Smooth muscle cell of bladder (primary cell): ENCODE measurements at places on chromosomes 5 and 9. TPM values are rescaled to one million over a fixed set of nuclear protein-coding genes. Genes with fewer than 3 reads are reported as not detected.

LHX3 gene
- total RNA-seq = not detected in 2 replicates

FREM1 gene
- total RNA-seq = under 0.01 and 0.09 TPM in 2 replicates

FRMD3 gene
- total RNA-seq = 0.14 and 0.18 TPM in 2 replicates

GHR gene
- total RNA-seq = 1.1 and 3.8 TPM in 2 replicates
